Astrocyte of the spinal cord (primary cell): ENCODE measurements at places on chromosomes 7 and 10.
A peak's percentile ranks its signal among the peaks of the same experiment; 100 is the strongest.

DNA sequence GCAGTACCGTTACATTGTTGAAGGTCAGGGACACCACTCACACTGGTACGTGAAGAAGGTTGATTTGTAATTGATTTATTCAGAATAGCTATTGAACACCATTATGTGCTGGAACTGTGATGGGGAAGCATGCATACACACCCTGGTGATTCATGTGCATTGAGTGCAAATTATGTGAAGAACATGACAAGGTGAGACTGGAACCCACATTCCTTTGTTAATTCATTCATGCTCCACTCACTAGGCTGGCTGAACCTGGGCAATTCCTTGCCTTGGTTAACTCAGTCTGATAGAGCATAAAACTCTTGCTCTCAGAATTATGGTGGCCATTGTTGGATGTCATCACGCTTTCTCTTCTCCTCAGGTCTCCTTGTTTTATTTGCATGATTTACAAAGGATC lies 67.3 kb upstream of the TPK1 start:
- no peak for DNase-seq

GRCh38 chr10:54194806-54195205 lies 606.2 kb downstream of the PCDH15 start:
- DNase-seq, result no peak

DNA sequence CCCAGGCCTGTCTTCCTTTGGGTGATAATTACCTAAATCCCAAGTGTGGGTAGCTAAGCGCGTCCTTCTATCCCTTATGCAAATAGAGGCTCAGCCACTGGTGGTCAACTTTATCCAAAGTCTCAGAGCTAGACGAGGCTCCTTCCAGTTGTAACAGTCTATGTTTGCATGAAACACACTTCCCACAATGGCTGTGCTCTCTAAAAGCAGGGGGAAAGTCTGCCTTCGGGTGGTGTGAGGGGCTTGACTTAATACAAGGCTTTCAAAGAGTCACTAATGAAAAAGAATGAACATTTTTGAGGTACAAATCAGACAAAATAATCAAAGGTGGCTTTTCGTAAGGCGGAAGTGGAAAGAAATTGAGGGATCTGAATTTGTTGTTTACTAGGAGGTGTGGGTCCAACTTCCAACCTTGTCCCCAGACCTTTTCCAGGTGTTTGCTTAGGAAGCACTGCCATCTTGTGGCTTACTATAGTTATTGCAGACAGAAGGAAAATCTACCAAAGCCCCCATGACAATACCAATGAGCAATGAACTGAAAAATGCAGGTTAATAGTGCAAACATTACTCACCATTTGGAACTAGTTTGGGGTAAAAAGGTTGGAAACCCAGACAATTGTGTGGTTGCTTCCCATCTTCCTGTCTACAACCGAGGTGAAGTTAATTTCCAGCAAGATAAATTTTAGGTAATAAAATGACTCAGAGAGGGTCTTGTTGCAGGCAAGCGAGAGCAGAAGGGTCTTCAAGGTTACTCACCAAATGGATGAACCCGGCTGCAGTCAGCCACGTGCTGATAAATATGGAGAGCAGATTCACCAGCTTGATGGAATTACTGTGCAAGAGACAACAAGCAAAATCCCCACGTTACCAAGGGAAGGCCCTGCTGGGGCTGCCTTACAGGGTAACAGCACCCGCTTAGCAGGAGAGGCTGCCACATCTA lies 525.7 kb downstream of the KCNMA1 start:
- DNase-seq, result peak; percentile 88

DNA sequence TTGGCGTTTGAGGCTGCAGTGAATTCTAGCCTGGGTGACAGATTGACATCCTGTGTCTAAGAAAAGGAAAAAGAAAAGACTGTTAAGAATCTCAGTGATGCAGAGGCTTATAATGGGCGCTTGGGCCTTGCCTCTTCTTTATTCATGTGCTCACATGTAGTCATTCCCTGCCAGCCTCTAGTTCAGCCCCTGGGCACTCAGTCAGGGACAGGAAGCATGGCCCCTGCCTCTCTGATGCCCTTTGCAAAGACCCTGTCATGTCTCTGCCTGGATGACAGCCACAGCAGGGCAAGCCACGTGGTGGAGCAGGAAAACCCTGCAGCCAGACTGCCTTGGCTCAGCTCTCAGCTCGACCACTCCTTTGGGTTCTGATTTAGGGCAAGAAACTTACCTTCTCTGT lies 368.9 kb downstream of the RPS24 start:
- no peak for DNase-seq

GRCh38 chr7:128937647-128938543 lies at the start of gene IRF5:
Gene IRF5 (plus strand): TSS chr7:128937927. CDS start chr7:128942082, 4,155 bp downstream.
- DNase-seq, result no peak

GRCh38 chr7:101330011-101330484 lies 8.4 kb upstream of the IFT22 start:
- DNase-seq, result no peak

GRCh38 chr7:108015740-108016139 lies 12.8 kb upstream of the LAMB1 start:
- DNase-seq, result peak; percentile 41

GRCh38 chr7:82164813-82165212 lies 278.8 kb downstream of the CACNA2D1 start:
- peak; percentile 68 for DNase-seq

- no peak for DNase-seq
Measured at GRCh38 chr7:100126239-100126930, 382 bp upstream of the MBLAC1 start.

DNA sequence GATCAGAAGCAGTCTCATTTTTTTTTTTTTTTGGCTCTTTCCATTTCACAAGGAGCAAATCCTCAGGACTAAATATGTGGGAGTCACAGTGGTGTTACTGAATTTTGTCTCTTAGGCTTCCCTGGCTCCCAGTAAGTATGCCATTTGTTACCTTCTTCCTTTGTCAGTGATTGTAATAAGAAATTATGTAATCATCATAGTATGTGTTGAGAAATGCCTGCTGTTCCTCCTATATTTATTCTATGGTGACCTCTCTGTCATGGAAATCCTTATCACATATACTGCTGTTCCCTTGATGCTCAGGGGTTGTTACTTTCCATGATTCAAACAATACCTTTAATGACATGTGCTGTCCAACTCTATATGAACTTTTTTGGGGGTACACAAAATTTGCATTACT lies 4.8 kb upstream of the OR9A4 start:
- DNase-seq, result no peak

- DNase-seq, result no peak
Measured at GRCh38 chr7:139131601-139132041, 22.1 kb upstream of the ZC3HAV1 start.
